Immature natural killer cell (primary cell): ENCODE measurements at places on chromosomes 11 and 22. TPM values are rescaled to one million over a fixed set of nuclear protein-coding genes. Genes with fewer than 3 reads are reported as not detected.

Gene KRTAP5-1
- not detected for polyA plus RNA-seq

Gene IFITM5
- polyA plus RNA-seq = not detected

DNA sequence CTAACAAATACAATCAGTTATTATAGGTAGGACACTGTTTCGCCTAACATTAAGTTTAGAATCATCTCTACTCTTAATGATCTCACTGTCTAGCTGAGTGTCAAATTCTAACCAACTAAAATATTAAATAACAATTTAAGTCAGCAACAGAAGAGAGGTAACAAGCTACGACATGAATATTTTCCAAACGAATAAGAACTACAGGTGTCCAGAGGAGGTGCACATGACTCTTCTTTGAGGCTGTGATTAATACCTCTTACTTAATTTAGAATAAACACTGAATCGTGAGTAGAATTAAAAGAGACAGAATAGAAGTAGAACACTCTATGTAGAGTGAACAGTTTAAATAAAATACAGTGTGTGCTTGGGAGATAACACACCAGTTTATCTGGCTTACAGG is 619.0 kb upstream of the ARHGAP42 start:
- no peaks in the 10 kb centered on the region for H3K36me3 ChIP-seq
- DNase-seq = no peak
- H3K4me1 ChIP-seq = no peaks in the 10 kb centered on the region

Gene CATSPERZ
- polyA plus RNA-seq = not detected

Gene KCNC1
- not detected for polyA plus RNA-seq

DNA sequence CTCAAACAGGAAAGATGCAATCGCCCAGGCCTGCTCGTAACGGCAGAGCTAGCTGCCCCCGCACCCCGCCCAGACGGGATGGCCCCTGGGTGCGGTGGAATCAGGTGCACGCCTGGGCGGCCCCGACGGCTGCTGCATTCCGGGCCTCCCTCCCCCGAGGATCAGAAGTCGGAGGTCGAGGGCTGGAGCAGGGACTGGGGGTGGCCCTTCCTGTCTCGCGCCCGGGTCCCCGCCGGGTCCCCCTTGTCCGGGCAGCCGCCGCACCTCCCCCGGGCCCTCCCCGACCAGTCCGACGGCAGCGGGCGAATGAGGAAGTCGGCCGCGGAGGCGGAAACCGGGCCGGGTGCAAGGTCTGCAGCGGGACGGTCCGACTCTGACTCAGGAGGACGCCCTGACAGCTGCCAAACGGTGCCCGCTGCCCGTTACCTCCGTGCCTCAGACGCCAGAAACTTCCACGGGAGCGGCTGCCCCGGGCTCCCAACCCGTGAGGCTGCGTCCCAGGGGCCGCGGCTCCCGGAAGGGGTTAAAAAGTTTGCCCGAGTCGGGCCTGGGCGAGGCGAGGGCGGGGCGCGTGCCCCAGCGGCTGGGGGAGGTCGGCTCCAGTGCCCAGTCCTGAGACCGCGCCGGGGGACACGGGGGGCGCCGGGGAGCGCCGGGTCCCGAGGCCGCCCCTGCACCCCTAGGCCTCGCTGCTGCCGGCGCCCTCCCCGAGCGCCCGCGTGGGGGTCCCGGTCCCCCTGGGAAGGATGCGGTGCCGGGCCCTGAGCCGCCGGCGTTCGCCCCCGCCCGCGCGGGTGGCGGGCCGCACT is 663 bp downstream of the MYH9 start:
- H3K27me3 ChIP-seq = peaks cover 21% of the 10 kb centered on the region
- peaks cover 5% of the 10 kb centered on the region for H3K36me3 ChIP-seq
- H3K27ac ChIP-seq = peak overlapping the region; percentile 95
- H3K4me1 ChIP-seq = peaks cover 46% of the 10 kb centered on the region

DNA sequence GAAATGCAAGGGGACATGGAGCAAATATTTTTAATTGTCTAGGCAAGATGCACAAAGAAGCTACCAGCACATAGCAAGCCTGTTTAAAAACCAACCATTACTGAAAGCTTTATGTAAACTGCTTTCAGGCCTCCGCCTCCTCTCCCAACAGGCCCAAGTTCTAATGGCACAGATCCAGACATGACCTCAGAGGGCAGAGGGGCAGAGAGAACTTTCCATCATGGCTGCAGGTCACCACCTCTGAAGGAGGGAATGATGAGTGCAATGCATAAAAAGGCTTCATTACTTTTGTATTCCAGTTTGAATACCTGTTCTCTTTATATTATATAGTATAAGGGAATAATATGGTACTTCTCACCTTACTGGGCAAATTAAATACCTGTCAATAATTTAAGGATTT is 15.2 kb downstream of the DDX17 start:
- peak overlapping the region; percentile 57 for H3K27ac ChIP-seq
- DNase-seq = no peak
- peaks cover 13% of the 10 kb centered on the region for H3K36me3 ChIP-seq
- H3K4me3 ChIP-seq = no peak overlapping the region
- H3K27me3 ChIP-seq = peaks cover 3% of the 10 kb centered on the region

Gene PLAAT4
- polyA plus RNA-seq = 906 TPM

Gene GRIK4
- 0.85 TPM for polyA plus RNA-seq

DNA sequence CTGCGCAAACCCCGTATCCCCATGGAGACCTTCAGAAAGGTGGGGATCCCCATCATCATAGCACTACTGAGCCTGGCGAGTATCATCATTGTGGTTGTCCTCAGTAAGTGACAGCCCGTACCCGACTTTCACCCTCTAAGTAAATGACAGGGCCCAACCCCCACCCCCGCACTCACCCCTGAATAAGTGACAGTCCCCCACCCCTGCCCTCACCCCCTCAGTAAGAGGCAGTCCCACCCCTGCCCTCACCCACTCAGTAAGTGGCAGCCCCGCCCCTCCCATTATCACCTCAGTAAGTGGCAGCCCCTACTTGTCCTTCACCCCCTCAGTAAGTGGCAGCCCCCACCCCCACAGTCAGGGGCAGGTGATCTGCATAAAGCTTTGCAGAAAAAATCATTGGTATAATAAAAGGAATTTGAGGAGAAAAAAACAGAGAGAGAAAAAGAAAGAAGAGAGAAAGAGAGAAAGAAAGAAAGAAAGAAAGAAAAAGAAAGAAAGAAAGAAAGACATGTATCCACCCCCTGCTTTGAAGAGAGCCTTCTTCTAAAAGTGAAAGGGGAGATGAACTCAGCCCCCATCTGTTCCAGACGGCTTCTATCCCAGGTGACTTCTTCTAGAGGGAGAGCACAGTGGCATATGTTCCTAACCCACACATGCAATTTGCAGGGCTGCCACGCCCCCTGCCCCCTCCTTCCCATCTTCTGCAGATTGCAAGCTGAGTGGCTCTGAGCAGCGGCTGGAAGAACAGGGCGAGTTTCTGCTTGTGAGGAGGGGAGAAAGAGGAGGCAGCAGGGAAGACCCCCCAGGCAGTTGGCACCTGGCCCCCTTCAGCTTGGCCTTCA is 12.5 kb upstream of the SMIM35 start:
- H3K4me3 ChIP-seq = no peak overlapping the region
- peaks cover 2% of the 10 kb centered on the region for H3K27me3 ChIP-seq
- H3K4me1 ChIP-seq = no peaks in the 10 kb centered on the region

Gene LZTR1
- 11.1 TPM for polyA plus RNA-seq

Gene CCDC73
- not detected for polyA plus RNA-seq

GRCh38 chr11:87859636-87860035 is 315.6 kb downstream of the RAB38 start:
- peaks cover 2% of the 10 kb centered on the region for H3K27me3 ChIP-seq
- DNase-seq = no peak
- no peak overlapping the region for H3K4me3 ChIP-seq
- H3K36me3 ChIP-seq = no peaks in the 10 kb centered on the region
- no peak overlapping the region for H3K27ac ChIP-seq

- H3K4me1 ChIP-seq = peaks cover 65% of the 10 kb centered on the region
- peaks cover 5% of the 10 kb centered on the region for H3K36me3 ChIP-seq
Observed at GRCh38 chr22:20524004-20524481, 16.6 kb downstream of the MED15 start.

- peak overlapping the region; percentile 70 for H3K4me3 ChIP-seq
- H3K4me1 ChIP-seq = peaks cover 23% of the 10 kb centered on the region
- H3K27ac ChIP-seq = no peak overlapping the region
- H3K27me3 ChIP-seq = no peaks in the 10 kb centered on the region
- DNase-seq = peak; percentile 48
Observed at GRCh38 chr22:37021710-37022482, 2.4 kb downstream of the MPST start.

- no peak overlapping the region for H3K27ac ChIP-seq
- H3K27me3 ChIP-seq = peaks cover 10% of the 10 kb centered on the region
- no peak overlapping the region for H3K4me3 ChIP-seq
- H3K36me3 ChIP-seq = no peaks in the 10 kb centered on the region
- H3K4me1 ChIP-seq = peaks cover 10% of the 10 kb centered on the region
Observed at GRCh38 chr11:75766443-75767227, 1.9 kb upstream of the DGAT2 start.

- no peak overlapping the region for H3K27ac ChIP-seq
- peaks cover 4% of the 10 kb centered on the region for H3K36me3 ChIP-seq
- no peak for DNase-seq
- no peaks in the 10 kb centered on the region for H3K4me1 ChIP-seq
Observed at GRCh38 chr11:89203814-89204213, 26.1 kb downstream of the TYR start.

DNA sequence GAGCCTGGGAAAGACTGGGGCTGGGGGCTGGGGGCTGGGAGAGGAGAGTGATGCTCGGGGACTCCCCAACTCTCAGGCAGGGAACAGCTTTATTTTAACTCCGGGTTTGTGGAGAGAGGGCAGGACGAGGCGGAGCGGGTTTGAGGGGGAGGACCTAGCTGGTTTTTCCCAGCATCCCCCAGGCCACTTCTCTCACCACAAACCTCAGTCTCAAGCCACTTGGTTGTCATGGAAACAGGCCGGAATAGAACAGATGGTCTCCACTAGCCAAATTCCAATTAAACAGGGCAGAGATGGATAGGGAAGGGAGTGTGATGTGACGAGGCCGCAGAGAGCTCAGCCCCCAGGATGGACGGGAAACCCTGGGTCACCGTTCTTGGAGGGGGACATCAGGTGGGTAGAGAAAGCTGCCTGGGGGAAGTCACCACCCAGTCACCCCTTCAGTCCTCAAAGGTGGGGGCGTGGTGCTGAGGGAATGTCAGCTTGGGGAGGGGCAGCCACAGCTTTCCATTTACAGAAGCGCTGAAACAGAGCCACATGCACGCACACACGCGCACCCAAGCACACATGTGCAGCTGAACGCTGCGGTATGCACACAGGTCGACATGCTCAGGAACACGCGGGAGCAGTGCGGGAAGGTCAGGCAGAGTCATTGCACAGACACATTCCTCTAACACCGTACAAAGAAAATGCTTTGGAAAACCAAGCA is 19.2 kb downstream of the NECTIN1 start:
- H3K36me3 ChIP-seq = no peaks in the 10 kb centered on the region
- no peak overlapping the region for H3K4me3 ChIP-seq
- peaks cover 15% of the 10 kb centered on the region for H3K4me1 ChIP-seq
- no peak for DNase-seq

Gene MYBPC3
- not detected for polyA plus RNA-seq
